ENCODE measurements at places on chromosomes 2 and 18.

DNA sequence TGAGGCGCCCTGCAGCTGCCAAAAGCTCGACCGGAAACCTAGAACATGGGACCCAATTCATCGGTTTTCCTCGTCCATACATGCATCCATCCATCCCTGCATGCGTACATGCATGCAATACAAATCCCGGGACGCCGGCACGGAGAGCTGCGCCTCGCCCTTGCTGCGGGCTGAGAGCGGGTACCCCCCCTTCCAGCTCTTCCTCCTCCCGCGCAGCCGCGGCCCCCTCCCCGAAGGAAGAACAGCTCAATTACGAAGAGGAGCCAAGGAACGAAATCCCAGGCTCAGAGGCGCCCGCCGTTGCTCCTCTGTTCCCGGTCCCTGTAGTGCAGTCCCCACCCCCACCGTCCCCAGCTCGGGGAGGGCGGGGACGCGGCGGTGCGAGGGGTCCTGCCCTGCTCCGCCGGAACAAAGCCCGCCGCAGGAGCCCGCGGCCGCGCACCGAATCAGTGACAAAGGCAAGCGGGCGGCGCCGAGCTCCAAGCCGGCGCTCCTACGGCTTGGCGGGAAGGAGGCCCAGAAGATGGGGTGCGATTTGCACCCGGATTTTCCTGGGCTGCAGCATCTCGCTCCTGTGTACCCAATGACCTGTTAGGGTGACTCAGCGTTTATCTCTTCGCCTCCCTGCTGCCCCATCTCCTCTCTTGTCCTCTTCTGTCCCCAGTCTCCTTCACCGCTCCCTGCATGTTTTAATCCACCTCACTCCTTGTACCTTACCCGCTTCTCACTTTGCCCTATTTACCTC, 8.9 kb upstream of the POU3F3 start:
- no peaks in the 10 kb centered on the region for H3K36me3 ChIP-seq
- H3K27me3 ChIP-seq, result peaks cover 71% of the 10 kb centered on the region

DNA sequence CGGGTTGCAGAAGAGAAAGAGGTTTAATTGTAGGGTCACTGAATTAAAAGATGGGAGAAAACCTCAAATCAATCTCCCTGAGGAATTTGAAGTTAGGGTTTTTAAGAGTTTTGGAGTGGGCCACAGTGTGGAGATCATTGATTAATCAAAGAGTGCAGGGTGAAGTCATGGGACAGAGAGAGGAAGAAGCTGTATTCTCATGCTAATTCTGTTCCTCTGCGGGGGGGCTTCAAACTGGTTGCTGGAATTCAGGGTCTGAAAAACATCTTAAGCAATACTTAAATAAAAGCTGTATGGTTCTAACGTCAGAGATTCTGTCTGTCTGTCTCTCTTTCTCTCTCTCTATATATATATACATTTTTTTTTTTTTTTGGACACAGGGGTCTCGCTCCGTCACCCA, 169.8 kb upstream of the SPATS2L start:
- no peaks in the 10 kb centered on the region for H3K4me1 ChIP-seq
- no peak overlapping the region for H3K4me3 ChIP-seq
- H3K36me3 ChIP-seq, result no peaks in the 10 kb centered on the region
- no peaks in the 10 kb centered on the region for H3K27me3 ChIP-seq
- no peak overlapping the region for H3K27ac ChIP-seq
- DNase-seq, result no peak

DNA sequence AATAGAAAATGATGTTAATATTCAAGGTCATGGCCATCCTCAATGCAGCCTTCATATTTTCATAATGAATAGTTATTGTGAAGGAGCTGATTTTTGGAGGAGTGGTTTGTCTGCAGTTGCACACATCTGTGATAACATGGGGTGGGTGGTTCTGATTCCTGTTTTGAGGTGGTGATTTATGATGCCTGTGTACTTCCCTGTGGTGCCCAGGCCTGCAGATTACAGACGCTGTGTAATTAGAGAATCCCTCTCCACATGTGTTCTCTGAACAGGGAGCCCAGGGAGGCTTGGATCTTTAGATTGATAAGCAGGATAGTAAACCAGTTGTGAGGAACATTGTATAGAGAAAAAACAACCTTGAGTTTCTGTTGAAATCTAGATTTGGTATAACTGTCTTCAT, 117.5 kb downstream of the AGAP1 start:
- no peaks in the 10 kb centered on the region for H3K27me3 ChIP-seq
- H3K27ac ChIP-seq, result no peak overlapping the region
- H3K4me3 ChIP-seq, result no peak overlapping the region
- H3K4me1 ChIP-seq, result no peaks in the 10 kb centered on the region
- DNase-seq, result no peak

- DNase-seq, result no peak
- peaks cover 11% of the 10 kb centered on the region for H3K4me1 ChIP-seq
- no peaks in the 10 kb centered on the region for H3K36me3 ChIP-seq
- H3K4me3 ChIP-seq, result no peak overlapping the region
- H3K27me3 ChIP-seq, result peaks cover 7% of the 10 kb centered on the region
Observed at GRCh38 chr18:50820901-50821520, 1.2 kb upstream of the MRO start.

- peak overlapping the region; percentile 24 for H3K4me3 ChIP-seq
- no peaks in the 10 kb centered on the region for H3K27me3 ChIP-seq
- H3K27ac ChIP-seq, result peak overlapping the region; percentile 98
- peak; percentile 59 for DNase-seq
Observed at GRCh38 chr2:10584843-10585475, 104.8 kb downstream of the NOL10 start.

DNA sequence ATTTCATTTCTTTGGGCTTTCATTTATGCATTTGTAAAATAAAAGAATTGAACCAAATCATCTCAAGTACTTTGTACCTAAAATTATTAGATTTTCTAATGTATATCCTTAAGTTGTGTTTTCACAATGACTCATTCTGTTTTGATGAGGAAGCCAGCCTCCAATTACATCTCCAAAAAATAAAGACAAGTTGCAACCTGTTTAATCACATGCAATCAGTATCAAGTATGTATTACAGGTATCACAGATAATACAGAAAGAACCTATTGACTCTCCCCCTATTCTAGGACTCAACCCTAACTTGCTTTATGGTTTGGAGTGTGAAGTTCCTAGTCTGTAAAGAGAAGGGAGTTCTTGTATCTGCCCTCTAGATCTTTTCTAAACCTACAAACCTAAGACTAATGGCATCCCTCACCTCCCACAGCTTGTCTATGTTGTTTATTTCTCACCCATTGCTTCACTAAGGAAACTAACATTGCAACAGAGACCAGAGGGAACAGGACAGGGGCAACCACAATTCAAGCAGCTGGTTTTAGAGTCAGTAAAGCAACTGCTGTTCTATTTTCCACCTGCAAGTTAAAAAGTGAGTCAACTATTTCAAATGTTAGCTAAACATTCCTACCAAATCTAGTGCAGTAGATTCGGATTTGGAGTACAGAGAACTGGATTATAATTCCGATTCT, 141.1 kb upstream of the ETAA1 start:
- peaks cover 37% of the 10 kb centered on the region for H3K4me1 ChIP-seq
- peak overlapping the region; percentile 79 for H3K27ac ChIP-seq
- H3K36me3 ChIP-seq, result no peaks in the 10 kb centered on the region
- no peak for DNase-seq
- H3K27me3 ChIP-seq, result no peaks in the 10 kb centered on the region
- H3K4me3 ChIP-seq, result no peak overlapping the region

- H3K36me3 ChIP-seq, result no peaks in the 10 kb centered on the region
- no peak overlapping the region for H3K27ac ChIP-seq
- DNase-seq, result no peak
- no peaks in the 10 kb centered on the region for H3K27me3 ChIP-seq
Observed at GRCh38 chr2:121144111-121144510, 140.9 kb downstream of the TFCP2L1 start.

DNA sequence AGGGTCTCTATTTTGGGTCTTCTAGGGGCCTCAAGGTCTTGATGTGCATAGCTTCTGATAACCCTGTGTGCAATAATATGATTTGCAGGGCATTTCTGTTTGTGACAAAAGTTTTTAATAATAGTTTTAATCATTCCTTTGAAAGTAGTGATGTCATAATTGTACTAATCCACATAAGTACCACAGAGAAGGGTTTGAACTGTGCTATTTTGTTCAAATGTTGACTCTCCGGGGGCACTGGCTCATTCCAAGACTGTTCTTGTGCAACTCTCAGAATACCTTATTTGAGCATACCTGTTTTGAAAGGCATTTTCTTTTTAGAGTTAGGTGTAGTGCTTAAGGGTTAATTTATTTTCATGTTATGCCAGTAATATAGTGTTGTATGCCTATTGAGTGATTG, 41.6 kb downstream of the PLEKHB2 start:
- no peaks in the 10 kb centered on the region for H3K4me1 ChIP-seq
- H3K36me3 ChIP-seq, result peaks cover 14% of the 10 kb centered on the region
- no peak for DNase-seq
- no peak overlapping the region for H3K27ac ChIP-seq
- no peak overlapping the region for H3K4me3 ChIP-seq

- H3K4me1 ChIP-seq, result no peaks in the 10 kb centered on the region
- no peak overlapping the region for H3K4me3 ChIP-seq
- no peaks in the 10 kb centered on the region for H3K27me3 ChIP-seq
- no peak for DNase-seq
Observed at GRCh38 chr2:168976034-168976654, 55.0 kb downstream of the ABCB11 start.

DNA sequence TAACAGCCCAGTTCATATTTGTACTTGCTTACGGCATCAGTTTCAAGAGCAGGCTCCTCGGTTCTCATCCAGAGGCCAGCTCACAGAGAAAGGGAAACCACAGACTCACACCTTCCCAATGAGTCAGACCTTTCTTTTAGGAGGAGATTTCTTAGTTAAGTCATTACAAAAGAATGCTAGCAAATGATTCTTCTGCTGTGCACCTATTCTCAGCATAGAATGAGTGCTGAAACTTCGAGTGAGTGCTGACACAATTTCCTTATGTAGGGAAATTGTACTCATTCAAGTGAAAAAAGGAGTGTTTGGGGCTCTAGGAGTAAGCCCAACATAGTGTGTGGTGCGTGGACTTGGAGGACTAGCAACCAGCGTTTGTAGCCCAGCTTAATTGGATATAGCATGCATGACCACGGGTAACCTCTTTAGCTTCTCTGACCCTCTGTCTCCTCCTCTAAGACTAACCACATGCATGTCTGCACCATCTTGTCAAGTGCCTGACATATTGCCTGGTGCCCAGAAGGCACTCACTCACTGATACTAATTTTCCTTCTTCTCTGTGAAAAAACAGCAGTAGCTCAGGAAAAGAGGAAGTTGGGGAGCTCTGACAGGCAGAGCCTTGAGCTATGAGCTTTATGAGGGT, 87.0 kb downstream of the ALPK2 start:
- peak overlapping the region; percentile 92 for H3K27ac ChIP-seq
- H3K36me3 ChIP-seq, result no peaks in the 10 kb centered on the region
- no peak overlapping the region for H3K4me3 ChIP-seq
- H3K4me1 ChIP-seq, result peaks cover 57% of the 10 kb centered on the region
- DNase-seq, result peak; percentile 96
- H3K27me3 ChIP-seq, result no peaks in the 10 kb centered on the region

- H3K4me1 ChIP-seq, result peaks cover 46% of the 10 kb centered on the region
- H3K27me3 ChIP-seq, result no peaks in the 10 kb centered on the region
- H3K27ac ChIP-seq, result peak overlapping the region; percentile 73
- no peak overlapping the region for H3K4me3 ChIP-seq
Observed at GRCh38 chr2:101516823-101517690, 42.1 kb upstream of the RFX8 start.

DNA sequence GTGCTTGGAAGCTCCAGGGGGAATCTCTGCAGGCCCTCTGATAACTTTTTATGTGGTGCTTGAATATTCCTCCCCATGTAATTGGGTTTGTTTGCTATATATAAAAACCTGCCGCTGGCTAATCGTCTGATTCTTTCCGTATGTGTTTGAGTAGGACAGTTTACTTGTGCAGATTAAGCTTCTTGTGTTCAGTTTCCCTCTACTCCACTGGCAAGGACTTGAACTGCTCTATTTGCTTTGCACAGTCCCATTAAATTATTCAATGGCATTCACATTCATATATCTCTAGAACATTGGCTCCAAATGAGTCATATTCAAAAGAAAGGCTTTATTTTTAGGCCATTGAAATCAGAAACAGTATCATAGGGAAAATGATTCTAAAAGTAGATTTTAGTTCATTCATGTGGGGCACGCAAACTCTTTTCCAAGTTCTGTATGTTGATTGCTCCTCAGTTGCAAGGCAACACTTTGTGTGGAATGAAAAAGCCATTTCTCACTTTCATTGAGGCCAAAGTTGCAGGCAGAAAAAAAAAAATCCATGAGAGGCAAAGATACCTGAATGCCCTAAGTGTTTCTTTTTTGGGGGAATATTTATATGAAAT, 1682.3 kb upstream of the PIK3C3 start:
- H3K27me3 ChIP-seq, result no peaks in the 10 kb centered on the region
- no peak overlapping the region for H3K4me3 ChIP-seq
- H3K27ac ChIP-seq, result no peak overlapping the region
- no peaks in the 10 kb centered on the region for H3K4me1 ChIP-seq
- no peaks in the 10 kb centered on the region for H3K36me3 ChIP-seq

DNA sequence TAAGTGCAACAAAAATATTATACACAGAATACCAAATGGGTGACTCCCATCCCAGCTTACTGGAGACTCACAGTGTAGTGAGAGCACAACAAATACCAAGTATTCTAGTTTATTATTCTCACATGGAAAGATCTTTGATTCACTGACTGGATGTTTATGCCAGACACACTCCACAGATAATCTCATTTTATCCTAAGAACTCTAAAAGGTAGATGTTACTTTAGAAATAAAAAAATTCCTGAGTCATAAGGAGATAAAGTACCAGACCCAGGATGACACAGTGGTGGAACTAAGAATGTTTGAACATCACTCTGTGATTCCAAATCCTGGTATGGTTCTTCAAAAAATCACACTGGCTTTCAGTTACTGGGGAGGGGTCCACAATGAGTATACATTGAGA, 136.2 kb downstream of the CDH2 start:
- H3K27me3 ChIP-seq, result no peaks in the 10 kb centered on the region
- no peaks in the 10 kb centered on the region for H3K36me3 ChIP-seq
- H3K27ac ChIP-seq, result no peak overlapping the region
- H3K4me1 ChIP-seq, result peaks cover 3% of the 10 kb centered on the region
- H3K4me3 ChIP-seq, result no peak overlapping the region

GRCh38 chr2:129334128-129334527, 645.3 kb upstream of the RAB6C start:
- H3K27me3 ChIP-seq, result no peaks in the 10 kb centered on the region
- no peaks in the 10 kb centered on the region for H3K4me1 ChIP-seq
- no peak overlapping the region for H3K27ac ChIP-seq
- no peak for DNase-seq
- H3K4me3 ChIP-seq, result no peak overlapping the region
- H3K36me3 ChIP-seq, result no peaks in the 10 kb centered on the region

GRCh38 chr2:240622531-240623235, 2.6 kb upstream of the GPR35 start:
- no peaks in the 10 kb centered on the region for H3K36me3 ChIP-seq
- H3K4me3 ChIP-seq, result no peak overlapping the region
- DNase-seq, result no peak
- H3K4me1 ChIP-seq, result no peaks in the 10 kb centered on the region

- no peaks in the 10 kb centered on the region for H3K27me3 ChIP-seq
- H3K4me1 ChIP-seq, result peaks cover 54% of the 10 kb centered on the region
- peaks cover 2% of the 10 kb centered on the region for H3K36me3 ChIP-seq
- H3K4me3 ChIP-seq, result peak overlapping the region; percentile 59
- DNase-seq, result no peak
Observed at GRCh38 chr18:77086656-77087392, 45.8 kb downstream of the MBP start.
